ENCODE measurements at places on chromosomes 6 and 20.

DNA sequence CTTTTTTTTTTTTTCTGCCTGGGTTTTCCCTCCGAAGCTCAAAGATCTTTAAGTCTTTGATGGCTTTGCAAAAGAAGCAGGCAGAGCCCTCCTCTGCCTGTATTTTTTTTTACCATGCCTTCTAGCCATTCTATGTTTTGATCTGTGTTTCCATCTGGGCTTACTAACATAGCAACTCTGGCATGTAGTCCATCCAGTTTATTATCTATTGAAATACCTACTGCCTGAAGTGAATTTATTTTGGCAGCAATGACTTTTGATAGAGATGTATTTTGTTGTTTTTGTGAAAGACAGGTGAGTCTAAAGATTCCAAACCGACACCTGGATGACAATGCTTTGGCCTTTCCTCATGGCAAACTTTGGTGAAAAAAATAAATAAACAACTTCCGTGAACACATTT lies 1157.7 kb upstream of the MAP3K7 start:
- DNase-seq, result no peak

GRCh38 chr20:12210591-12210990 lies 292.9 kb downstream of the BTBD3 start:
- DNase-seq, result no peak

GRCh38 chr6:153096792-153097191 lies 34.3 kb downstream of the RGS17 start:
- no peak for DNase-seq

DNA sequence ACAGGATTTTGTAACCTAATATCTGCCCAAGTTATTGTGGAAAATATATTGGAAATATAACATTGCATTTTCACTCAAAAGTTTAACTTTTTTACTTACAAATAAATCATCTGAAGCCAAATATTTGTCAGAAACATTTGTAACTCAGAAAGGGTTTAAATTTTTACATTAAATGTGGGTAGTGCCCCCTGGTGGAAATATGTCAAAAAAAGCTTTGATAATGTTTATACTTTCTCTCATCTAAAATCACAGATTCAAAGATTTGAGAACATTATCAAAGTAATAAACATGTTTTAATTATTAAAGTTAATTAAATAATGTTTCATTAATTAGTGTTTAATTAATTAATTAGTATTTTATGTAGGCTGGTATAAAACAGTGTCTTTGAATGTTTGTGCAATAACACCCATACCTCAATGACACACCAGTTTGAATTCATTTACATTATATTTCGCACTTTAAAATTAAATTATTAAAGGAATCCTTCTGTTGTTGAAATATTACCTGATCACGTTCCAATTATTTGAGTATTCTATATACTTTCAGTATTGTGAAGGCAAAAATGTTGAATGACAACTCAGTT lies 320.1 kb upstream of the FKBP1C start:
- DNase-seq, result no peak

GRCh38 chr6:160963651-160964050 lies 27.9 kb upstream of the MAP3K4 start:
- no peak for DNase-seq

GRCh38 chr6:169131390-169131789 lies 122.3 kb downstream of the THBS2 start:
- no peak for DNase-seq

GRCh38 chr20:49674383-49675352 lies 39.0 kb downstream of the B4GALT5 start:
- no peak for DNase-seq

DNA sequence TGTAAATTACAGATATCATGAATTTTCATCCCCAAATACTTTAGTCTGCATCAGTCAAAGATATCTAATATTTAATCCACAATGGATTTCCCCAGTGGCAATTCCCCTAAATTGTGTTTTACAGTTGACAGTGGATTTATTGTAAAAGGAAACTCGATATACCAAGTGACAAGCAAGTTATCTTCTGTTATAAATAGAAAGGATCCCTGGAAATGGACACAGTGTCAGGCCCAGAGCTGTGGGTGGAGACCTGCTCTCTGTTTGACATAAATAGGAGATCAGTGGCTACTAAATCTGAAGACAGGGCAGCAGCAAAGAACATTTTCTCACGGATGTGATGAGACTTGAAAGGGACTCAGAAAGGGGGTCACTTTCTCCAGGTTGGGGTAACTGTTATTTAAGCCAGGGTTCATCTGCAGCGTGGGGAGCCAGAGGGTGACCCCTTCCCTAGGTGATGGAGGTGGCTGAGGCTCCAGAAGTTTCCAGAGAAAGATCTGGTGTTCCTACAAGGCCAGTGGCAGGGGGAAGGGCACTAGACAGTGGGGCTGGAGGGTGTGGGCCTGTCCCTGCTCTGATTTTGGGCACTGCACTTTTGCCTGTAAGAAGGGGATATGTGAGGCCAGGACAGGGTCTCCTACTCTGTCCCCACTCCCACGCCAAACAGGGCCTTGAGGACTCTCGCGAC lies 12.3 kb upstream of the FAM110A start:
- DNase-seq, result no peak

GRCh38 chr20:61435184-61435822 lies 183.2 kb downstream of the CDH4 start:
- DNase-seq, result no peak

GRCh38 chr6:170464080-170464479 lies 89.0 kb downstream of the PSMB1 start:
- DNase-seq, result no peak

GRCh38 chr20:57392512-57393271 lies 1.5 kb downstream of the RBM38 start:
- peak; percentile 78 for DNase-seq

Measured in activated CD4-positive, alpha-beta T cell treated with anti-CD3 and anti-CD28 coated beads, Interleukin-2, amount 50 U/mL, for 48 hours (primary cell).